ENCODE measurements at places on chromosomes 7 and 10.

GRCh38 chr10:62112963-62113362 is 155.7 kb downstream of the RTKN2 start:
- no peak for DNase-seq

GRCh38 chr7:5574770-5575269 is 151.2 kb upstream of the TNRC18 start:
- no peak for DNase-seq

DNA sequence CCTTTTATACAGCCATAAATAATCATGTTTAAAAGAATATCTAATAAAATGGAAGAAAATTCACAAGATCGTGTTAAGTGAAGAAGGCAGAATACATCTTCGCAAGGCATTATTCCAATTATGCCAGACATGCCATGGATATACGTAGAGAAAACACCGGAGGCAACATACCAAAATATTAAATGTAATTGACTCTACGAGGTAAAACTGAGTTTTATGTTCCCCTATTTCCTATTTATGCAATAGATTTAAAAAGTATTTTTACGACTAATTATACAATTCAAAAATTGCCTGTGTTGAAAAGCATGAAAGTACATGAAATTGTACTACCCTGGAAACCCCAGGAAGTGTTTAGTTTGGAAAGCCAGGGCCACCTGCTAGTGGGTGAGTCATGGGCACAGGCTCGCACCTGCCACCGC is 936 bp upstream of the REPIN1 start:
- no peak for DNase-seq

DNA sequence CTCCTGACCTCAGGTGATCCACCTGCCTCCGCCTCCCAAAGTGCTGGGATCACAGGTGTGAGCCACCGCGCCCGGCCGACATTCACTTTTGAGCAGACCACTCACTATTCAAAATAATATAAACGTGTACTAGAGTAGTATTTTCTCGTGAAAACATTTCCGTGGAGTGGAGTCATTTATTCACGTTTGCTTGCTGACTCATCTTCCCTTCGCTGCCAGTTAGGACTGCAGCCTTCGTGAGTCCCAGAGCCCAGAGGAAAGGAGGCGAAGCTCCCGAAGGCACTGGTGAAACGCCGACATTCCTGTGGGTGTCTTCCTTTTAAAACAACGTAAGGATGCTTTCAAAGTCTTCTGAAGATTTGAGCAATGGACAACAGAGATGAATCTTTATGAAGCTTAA is 10.9 kb upstream of the INPP5A start:
- no peak for DNase-seq

GRCh38 chr10:76626386-76626785 is 1011.2 kb downstream of the KCNMA1 start:
- DNase-seq: no peak

GRCh38 chr10:76311752-76312636 is 880.6 kb downstream of the LRMDA start:
- DNase-seq: no peak

DNA sequence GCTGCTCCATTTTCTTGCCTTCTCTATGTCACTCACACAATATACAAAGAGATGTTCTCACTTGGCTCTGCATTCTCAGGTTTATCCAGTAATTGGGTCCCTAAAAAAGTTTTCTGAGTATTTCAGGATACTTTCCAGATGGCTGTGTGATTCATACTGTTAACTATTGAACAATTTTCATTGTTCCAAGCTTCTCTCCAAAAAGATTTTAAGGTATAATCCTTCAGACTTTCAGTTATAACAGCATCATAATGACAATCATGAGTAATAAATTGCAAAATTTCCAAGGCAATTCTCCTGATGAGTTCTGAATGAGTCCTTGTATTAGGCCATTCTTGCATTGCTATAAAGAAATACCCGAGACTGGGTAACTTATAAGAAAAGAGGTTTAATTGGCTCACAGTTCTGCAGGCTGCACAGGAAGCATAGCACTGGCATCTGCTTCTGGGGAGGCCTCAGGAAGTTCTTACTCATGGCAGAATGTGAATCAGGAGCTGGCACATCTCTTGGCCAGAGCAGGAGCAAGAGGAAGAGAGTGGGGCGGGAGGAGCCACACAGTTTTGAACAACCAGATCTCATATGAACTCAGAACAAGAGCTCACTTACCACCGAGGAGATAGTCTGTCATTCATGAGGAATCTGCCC is 148.1 kb downstream of the SLC16A9 start:
- no peak for DNase-seq

- DNase-seq: no peak
These were observed 7.5 kb upstream of the OPTN start for GRCh38 chr10:13092291-13093102.

DNA sequence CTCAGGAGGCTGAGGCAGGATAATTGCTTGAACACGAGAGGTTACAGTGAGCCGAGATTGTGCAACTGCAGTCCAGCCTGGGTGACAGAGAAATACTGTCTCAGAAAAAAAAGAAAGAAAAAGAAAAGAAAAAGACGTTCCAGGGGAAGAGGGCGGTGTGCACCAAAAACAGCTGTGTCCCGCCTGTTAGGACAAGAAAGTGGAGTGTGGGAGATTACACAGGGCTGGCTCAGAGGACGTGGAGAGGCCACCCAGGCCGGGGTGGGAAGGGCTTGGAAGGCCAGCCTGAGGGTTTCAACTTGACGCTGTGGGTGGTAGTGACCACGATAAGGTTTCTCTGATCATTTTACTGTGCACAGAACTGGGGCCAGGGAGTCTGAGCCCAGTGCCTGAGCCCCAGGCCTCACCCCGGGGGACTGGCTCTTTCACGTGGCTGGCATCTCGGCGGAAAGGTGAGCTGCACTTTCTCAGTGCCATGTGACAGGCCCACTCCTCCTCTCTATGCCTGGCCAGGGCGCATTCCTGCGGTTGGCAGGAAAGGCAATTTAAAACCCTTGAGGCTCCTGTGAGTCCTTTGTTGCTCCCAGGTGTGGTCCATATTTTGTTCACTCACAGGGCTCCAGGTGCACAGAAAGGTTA is 13.9 kb downstream of the RHBDD2 start:
- DNase-seq: no peak

Measured in nucleus accumbens (tissue), 56 donors.